Glutamatergic neuron (in vitro differentiated cells): ENCODE measurements at places on chromosomes 6 and 20.
A peak's percentile ranks its signal among the peaks of the same experiment; 100 is the strongest.

- DNase-seq: peak; percentile 12
Measured at GRCh38 chr20:57657535-57658446, 37.6 kb upstream of the ZBP1 start.

- peak; percentile 48 for DNase-seq
Measured at GRCh38 chr6:29723262-29723665, at the start of gene HLA-F. HLA-F (plus strand) TSS chr6:29723434; CDS start chr6:29723464, 30 bp downstream.

DNA sequence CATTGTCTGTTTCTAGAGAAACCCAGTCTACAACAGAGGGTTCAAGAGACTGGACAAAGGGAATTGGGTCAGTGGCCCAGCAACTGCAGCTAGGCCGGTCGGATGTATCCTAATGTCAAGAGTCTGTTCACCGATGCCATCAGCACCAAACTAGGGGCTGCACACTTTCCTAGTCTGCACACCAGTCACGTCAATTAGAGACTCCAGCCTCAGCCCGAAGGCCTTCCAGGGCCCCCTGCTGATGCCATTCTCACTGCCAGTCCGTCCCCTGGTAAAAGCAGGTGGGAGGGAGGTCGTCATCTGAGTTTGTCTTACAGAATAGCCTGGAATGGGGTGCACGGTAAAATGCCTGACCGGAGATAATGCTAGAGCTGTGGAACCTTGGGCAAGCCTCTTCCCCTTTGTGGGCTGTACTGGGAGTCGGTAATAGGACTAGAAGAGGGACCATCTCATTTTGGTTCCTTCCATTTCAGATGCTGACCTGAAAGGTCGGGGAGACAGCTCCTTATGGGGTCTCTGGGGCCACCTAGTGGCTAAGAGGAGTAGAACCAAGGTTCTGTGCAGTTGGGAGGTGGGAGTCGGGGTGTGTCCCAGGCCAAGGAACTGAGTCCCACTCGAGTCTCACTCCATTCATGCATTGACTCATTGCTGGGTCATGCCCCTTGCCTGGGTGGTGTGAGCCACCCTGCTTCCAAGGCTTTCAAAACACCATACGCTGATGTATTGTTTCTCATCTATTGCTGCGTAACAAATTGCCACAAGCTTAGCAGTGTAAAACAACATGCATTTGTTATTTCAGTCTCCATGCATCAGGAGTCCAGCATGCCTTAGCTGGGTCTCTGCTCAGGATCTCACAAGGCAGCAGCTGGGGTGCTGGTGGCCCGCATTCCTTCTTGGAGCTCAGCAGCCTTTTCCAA lies 5.1 kb downstream of the SOX12 start:
- peak; percentile 63 for DNase-seq

DNA sequence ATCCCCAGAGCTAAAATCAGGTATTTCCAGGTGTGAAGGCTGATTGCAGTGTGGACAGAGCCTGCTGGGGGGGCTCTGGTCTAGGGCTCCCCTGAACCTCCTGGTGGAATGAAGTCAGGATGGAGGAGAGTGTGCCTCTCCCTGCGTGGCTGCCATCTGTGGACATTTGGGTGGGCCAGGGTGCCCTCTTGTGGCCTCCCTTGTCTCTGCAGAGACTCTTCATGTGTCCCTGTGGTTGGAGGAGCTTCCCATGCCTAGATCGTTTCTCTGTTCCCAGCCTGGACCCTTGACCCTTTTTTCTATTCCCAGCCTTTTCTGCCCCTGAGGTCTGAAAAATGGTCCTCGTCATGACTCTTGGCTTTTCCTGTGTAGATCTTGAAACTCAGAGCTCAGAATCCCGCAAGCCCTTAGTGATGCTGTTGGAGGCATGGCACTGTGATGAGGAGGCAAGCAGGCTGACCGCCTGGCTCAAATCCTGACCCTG lies 9.9 kb upstream of the PSMF1 start:
- DNase-seq: peak; percentile 72

- DNase-seq: no peak
Measured at GRCh38 chr6:11824986-11825385, 46.4 kb upstream of the ADTRP start.

GRCh38 chr6:3228771-3229565 lies 1.5 kb upstream of the TUBB2B start:
- peak; percentile 79 for DNase-seq
